AG08396 (cell line): ENCODE measurements at places on chromosomes 5 and 9.

GRCh38 chr5:24163091-24163490 is 481.7 kb downstream of the CDH10 start:
- DNase-seq = no peak

- DNase-seq = no peak
These were observed 774.5 kb upstream of the RGMB start for GRCh38 chr5:97998941-97999340.

DNA sequence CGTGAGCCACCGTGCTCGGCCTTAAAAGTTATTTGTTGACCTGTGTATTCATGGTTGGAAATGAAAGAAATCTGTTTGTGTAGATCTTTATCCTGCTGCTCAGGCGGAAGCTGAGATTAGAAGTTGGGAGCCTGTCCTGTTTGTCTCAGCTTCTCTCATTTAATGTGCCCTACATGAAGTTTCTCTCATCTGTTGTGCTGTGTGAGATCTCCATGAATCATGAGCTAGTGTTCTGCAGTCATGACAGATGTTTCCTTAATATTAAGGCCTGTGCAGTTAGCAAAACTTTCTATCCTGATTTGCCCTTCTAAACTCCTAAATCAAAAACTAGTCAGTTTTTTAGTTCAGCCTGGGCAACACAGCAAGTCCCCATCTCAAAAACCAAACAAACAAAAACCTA is 59.5 kb downstream of the FAM78A start:
- DNase-seq = no peak

- no peak for DNase-seq
These were observed 116.6 kb upstream of the SLC44A1 start for GRCh38 chr9:105127863-105128220.

GRCh38 chr9:86064220-86064619 is 35.1 kb downstream of the GOLM1 start:
- no peak for DNase-seq

GRCh38 chr5:139417214-139417613 is 13.3 kb upstream of the SPATA24 start:
- no peak for DNase-seq

- no peak for DNase-seq
These were observed 38.9 kb upstream of the SLC25A51 start for GRCh38 chr9:37942621-37943344.

DNA sequence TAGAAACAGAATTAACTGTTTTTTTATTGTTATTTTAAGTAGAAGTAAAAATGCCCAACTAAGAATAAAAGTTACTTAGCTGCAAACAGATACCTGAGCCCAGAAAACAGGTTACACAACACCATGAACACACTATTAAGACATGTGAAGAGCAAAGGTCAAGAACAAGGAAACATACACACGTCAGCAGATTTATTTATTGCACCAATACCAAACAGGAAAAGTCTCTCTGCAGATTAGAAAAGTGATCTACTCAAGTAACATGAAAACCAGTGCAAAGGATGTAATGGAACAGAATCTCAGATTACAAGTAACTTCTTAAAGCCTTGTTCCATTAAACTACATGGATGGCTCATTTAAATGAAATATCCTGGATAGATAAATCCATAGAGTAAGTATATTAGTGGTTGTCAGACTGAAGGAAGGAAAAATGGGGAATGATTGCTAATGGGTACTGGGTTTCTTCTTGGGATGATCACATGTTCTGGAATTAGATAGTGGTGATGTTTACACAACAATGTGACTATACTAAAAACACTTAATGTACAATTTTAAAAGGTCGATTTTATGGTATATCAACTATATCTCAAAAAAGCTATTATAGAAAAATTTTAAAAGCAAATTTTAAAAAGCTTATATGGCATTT is 6.1 kb downstream of the SAR1B start:
- DNase-seq = no peak

DNA sequence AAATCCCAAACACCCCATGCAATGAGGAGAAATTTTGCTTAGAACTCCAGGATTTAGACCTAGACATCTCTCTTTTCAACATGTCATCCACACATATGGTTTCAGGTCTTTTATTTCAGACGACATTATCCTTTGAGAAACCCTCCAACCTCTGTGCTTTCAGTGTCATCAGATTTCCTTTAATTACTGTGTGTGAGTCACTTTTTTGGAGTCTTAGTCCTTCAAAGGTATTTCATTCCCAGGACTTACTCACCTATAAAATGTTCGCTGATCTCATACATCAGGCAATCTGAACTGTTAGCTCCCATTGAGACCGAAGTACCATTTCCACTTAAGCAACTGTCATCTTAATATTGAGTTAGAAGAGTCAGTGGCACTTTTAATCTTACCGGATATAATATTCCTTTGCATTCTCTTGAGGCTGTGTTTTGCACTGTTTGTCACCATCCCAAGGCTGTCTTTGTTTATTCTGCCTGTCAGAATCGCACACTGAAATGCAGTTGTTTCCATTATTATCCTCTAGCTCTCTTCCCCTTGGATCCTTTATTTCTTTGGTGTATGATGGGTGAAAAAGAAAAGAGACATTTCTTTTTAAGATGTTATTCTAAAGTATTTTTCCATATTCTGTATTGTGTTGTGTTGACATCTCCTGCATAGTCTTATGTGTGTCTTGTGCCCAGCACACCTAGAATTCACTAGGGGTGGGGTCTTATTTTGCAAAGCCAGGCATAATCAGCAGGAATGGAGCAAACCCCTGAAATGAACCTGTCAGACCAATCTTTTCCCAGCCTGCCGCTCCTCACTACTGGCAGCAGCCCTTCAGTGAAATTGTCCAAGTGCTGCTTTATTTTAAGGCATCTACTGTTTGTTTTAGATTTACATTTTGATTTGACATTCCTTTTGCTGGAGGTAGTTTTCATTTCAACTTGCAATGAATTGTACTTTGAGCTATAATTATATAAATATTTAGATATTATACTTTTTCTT is 155.4 kb downstream of the PAM start:
- DNase-seq = peak; percentile 8

GRCh38 chr5:134145779-134146581 is 30.8 kb downstream of the SKP1 start:
- peak; percentile 60 for DNase-seq

GRCh38 chr9:93329629-93330280 is 121.7 kb upstream of the FAM120A start:
- DNase-seq = no peak

GRCh38 chr9:119003201-119003611 is 366.0 kb downstream of the BRINP1 start:
- DNase-seq = peak; percentile 14

GRCh38 chr5:77128411-77129061 is 41.5 kb upstream of the ZBED3 start:
- DNase-seq = no peak

DNA sequence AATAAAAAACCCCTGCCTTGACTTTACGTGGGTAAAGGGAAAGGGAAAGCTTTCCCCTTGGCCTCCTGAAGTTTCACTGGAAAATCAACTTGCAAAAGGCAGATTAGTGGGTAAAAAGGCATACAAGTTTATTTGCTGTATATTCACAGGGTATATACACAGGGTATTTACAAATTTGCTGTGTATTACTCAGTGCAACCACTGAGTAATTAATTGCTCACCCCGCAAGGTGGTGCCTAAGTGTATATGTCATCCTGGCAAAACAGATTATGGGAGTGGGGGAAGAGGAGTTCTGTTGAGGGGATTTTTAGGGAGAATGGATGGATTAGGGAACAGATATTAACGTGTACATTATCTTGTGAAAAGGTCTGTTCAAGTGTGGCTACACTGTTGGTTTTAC is 7.1 kb upstream of the RARS1 start:
- DNase-seq = no peak

DNA sequence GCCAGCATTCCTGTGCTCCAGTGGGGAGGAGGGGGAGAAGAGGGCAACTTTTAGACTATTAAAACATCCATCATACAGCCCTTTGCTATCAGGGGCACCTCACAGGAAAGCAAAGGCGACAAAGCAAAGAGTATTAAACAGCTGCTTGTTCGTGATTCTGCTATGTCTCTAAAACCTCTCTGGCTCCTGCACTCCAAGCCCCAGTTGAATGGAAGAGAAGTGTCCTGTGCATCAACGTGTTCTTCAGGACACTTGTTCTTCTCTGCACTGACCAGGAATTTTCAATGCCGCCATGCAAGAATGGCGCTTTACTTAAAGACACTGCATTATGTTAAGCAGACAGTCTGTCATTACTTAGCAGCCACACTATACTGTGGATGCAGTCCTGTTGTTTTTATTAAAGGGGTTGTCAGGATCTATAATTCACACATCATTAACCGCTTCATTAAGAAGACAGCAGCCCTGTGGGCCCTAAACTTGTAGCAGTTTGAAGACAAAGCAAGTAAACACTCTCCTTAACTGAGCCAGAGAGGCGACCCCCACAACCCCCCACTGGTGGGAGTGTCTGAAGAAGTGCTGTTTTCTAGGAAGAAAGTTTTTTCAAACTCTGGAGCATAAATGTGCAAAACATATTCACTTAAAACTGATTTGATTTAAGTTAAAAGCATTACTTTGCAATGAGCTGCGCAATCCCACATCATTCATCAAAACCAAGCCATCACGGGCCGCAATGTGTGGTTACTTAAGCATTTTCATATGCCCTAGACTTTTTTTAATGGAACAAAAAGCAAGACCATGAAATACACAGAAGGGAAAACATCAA is 164.5 kb downstream of the ZNF608 start:
- no peak for DNase-seq

GRCh38 chr5:93359296-93359959 is 221.6 kb downstream of the NR2F1-AS1 start:
- DNase-seq = peak; percentile 54

DNA sequence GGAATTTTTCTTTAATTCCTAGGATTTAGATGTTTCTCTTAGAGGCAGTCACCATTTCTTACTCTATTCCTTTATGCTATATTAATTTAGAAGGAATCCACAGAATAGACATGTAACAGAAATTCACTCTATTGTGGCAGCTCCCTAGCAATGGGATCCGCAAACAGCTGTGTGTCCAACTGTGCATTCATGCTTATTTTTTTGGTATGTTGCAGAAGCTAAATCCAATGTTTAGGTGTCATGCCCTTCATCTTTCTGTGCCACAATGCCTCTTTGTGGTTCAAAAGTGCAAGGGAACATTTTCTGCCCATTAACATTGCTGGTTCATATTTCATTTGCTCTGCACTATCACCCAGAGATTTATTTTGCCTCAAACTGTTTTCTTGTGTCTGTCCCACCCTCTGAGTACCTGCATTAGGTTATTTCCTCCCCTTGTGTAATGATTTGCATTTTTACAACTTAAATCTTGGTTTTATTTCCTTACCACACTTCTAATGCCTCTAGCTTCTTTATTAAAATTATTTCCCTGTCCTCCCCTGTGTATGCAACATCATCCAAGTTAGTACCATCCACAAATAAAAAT is 816.5 kb downstream of the EFNA5 start:
- DNase-seq = no peak

- no peak for DNase-seq
These were observed 135.3 kb downstream of the YIPF5 start for GRCh38 chr5:144035046-144035740.

DNA sequence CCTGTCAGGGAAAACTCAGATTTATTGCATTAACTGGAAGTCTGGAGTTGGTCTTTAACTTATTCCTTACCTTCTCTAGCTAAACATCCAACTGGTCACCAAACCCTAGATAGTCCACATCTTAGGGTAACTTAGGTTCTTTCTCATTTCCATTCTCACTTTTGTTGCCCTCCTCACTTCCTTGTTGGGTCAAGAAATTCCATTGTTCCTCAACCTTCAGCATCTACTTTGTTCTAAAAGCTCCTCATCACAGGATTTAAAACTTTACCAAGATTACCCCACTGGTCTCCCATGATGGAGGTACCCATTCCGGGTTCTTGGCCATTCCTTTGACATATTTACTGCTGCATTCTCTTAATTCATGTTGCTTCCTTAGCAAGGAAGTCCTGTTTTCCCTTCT is 32.1 kb downstream of the PTTG1 start:
- no peak for DNase-seq
